Large intestine (tissue), 12 donors: ENCODE measurements at places on chromosomes 16 and 17.
A peak's percentile ranks its signal among the peaks of the same experiment; 100 is the strongest.

DNA sequence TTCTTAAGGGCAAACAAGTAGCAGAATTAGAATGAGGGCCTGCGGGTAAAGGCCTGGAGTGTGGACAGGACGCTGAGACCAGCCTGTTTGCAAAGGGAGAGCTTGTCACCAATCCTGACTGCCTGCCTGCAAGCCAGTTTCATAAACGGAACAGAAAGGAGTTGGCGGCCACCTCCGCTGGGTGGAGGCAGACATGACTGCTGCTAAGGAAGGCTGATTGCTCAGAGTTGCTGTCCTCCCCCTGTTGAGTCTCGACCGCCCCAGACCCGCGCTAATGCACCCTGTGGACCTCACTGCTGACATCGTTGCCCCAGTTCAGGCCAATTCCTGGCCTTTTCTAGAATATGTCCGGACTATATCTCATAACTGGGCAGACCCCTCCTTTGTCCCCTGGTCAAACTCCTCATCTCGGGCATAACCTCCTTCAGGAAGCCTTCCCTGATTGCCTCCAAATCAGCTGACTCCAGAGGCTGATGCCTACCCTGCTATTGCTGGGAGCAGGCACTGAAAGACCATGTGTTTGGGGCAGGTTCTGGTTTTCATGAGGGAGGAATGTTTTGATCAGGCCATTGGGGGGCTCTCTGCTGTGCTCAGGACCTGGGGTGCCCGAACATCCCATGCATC lies 153.0 kb upstream of the CIBAR2 start:
- DNase-seq: no peak

- DNase-seq: peak; percentile 33
Measured at GRCh38 chr16:66247516-66248481, 118.7 kb upstream of the CDH5 start.

DNA sequence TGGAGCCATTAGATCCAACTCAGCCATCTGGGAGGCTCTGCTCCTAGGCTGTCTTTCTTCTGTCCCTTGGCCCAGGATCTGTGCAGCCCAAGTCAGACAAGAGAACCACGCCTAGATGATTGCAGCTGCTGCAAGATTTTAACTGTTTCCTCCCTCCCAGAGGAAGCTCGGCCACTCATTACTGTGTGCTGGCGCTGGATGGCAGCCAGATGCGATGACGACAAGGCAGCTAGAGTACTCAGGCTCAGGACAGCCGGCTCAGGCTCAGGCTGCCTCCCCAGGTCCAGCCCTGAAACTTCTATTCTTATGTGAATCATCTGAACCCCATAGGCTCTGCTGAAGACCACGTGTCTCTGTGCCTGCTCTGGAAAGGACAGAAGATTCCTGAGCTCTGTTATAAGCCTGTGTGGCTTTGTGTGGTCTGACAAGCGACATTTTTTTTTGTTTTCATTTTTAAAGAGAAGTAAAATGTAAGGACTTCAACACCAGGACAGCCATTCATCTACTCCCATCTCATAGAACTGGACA lies 32.1 kb upstream of the FBXW10B start:
- DNase-seq: peak; percentile 98

GRCh38 chr17:4833941-4834680 lies 971 bp downstream of the MINK1 start:
- DNase-seq: peak; percentile 58

DNA sequence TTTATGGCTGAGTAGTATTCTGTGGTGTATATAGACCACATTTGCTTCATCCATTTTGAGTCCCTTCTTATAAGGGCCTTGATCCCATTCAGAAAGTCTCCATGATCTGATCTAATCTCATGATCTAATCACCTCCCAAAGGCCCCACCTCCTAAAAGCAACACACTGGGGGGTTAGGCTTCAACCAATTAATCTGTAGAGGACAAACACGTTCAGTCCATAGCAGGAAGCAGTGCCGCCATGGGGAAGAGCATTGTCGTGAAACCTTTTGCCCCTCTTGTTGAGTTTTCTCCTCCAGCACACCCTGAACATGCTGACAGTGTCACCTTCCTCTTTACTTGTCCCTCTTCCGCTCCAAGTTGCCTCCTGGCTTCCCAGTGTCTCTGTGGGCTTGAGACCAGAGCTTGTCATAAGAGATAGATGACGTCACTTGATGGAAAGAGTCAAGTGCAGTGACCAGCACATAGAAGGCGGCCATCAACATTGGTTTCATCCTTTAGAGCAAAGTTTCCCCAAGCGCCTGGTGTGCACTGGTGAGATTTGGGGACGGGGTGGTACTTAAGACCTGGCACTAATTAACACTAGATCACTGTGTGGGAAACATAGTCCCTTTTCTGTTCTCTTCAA lies 74.1 kb downstream of the PRKCB start:
- DNase-seq: no peak

DNA sequence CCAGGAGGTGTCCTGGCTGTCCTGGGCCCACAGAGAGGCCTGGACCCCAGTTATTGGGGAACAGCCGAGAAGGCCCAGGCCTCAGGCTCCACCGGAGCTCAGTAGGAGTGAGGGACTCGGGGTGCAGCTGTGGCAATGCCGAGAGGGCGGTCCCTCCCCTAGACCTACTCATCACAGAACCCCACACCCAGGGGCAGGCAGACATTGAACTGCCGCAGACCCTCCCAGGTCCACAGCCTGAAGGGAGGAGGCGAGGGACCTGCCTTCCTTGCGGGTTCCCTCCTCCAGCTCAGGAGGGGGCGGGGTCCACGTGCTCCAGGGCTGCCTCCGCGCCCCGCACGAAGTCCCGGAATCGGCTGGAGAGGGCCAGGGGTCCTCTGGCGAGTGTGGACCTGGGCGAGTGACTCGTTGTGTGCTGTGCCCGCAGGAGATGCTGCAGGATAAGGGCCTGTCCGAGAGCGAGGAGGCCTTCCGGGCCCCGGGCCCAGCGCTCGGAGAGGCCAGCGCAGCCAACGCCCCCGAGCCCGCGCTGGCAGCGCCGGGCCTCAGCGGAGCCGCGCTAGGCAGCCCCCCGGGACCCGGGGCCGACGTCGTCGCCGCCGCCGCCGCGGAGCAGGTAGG lies 3.9 kb downstream of the TBX4 start:
- DNase-seq: no peak
